HFFc6 (cell line): ENCODE measurements at places on chromosomes 3 and 15. TPM values are rescaled to one million over a fixed set of nuclear protein-coding genes. Genes with fewer than 3 reads are reported as not detected.

PRSS50 gene
- total RNA-seq: not detected in 3 replicates

HLTF gene
- total RNA-seq: 27.2 to 34.7 TPM (median 31.2 TPM) in 3 replicates

ITPKA gene
- 1.2 and 2.1 TPM in 2 replicates for total RNA-seq

TM4SF18 gene
- 0.11 to 0.32 TPM in 2 of 3 replicates, not detected in the other for total RNA-seq

SPSB4 gene
- total RNA-seq: not detected in 3 replicates

RASL12 gene
- total RNA-seq: not detected in 3 replicates

DPPA2 gene
- total RNA-seq: not detected in 3 replicates

LSAMP gene
- total RNA-seq: not detected in 2 replicates

STOML1 gene
- total RNA-seq: 21.7 to 32.6 TPM (median 32.3 TPM) in 3 replicates

BTLA gene
- not detected in 3 replicates for total RNA-seq

KNL1 gene
- total RNA-seq: 9.3 to 20.6 TPM (median 17.2 TPM) in 3 replicates

ADGRG7 gene
- not detected in 3 replicates for total RNA-seq

HTR3E gene
- not detected in 3 replicates for total RNA-seq

MYEF2 gene
- total RNA-seq: 8.0 to 12.8 TPM (median 10.7 TPM) in 3 replicates

RARB gene
- total RNA-seq: 0.09 to 1.9 TPM in 2 of 3 replicates, not detected in the other

EMC7 gene
- 165 and 201 TPM in 2 replicates for total RNA-seq

CCR4 gene
- total RNA-seq: not detected in 2 replicates

RLBP1 gene
- total RNA-seq: not detected in 3 replicates

UBA7 gene
- total RNA-seq: 11.9 to 31.6 TPM (median 15.6 TPM) in 3 replicates

SLC28A1 gene
- total RNA-seq: not detected in 3 replicates

PXYLP1 gene
- total RNA-seq: 2.3 to 4.5 TPM (median 4.2 TPM) in 3 replicates

PLCL2 gene
- 3.6 to 6.2 TPM (median 3.9 TPM) in 3 replicates for total RNA-seq

IQCF2 gene
- total RNA-seq: not detected in 2 replicates

MESP2 gene
- 0.46 TPM in 1 of 3 replicates, not detected in the others for total RNA-seq
